NT2/D1 (cell line): ENCODE measurements at places on chromosomes 5 and 9.

- no peak for DNase-seq
These were observed 15.1 kb downstream of the PLK2 start for GRCh38 chr5:58444805-58445204.

DNA sequence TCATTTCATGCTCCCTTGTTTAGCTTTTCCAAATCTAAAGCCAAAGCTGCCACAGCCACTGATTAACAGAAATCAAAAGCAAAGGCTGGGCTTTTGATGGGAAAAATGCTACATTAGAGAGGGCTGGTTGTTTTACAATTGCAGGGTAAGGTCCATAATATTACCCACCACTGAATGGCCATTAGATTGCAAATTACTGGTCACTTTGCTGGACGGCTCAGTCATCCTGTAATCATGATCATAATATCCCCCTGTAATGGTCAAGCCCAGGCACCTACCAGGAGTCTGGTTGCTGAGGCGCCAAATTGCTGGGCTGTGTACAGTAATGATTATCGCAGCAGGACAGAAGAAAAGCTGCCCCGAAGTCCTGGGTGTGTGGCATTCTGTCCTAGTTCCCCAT, 286.5 kb downstream of the ZSWIM6 start:
- no peak for DNase-seq

DNA sequence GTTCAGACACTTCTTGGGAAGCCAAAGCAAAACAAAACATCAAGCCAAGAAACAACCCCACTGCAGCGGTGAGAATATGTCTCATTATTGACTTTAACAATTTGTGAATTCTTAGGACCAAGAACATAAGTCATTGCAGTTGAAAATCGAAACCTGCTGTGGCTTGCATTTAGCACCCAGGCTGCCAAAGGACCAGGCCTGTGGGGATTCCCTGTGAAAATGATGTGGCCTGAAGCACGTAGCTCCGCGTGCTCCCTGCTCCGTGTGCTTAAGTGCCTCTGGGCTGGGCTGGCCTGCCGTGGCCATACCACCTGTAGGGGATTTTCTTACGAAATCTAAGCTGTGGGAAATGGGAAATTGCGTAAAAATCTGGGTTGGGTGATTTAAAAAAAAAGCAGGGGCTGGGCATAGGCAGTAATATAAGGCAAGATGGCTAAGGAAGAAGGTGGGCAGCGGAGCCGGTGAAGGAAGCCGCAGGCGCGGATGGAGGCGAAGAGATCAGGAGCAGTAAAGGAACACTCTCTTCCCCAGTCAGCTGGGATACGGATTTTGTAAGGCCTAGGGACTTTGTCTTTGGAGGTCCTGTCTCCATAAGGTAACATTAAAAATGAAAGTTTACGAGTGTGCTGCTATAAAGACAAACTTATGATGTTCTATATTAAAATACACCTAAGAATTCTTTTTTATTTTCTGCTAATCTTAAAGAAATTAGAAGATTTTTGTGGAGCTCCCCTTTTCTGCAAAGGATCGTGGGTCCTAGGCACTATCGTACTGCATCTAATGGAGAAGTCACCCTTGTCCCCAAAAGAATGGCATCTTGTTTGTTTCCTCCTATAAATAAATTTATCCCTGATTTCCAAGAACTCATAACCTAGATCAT, 189.6 kb upstream of the SEMA6A start:
- DNase-seq, result no peak

DNA sequence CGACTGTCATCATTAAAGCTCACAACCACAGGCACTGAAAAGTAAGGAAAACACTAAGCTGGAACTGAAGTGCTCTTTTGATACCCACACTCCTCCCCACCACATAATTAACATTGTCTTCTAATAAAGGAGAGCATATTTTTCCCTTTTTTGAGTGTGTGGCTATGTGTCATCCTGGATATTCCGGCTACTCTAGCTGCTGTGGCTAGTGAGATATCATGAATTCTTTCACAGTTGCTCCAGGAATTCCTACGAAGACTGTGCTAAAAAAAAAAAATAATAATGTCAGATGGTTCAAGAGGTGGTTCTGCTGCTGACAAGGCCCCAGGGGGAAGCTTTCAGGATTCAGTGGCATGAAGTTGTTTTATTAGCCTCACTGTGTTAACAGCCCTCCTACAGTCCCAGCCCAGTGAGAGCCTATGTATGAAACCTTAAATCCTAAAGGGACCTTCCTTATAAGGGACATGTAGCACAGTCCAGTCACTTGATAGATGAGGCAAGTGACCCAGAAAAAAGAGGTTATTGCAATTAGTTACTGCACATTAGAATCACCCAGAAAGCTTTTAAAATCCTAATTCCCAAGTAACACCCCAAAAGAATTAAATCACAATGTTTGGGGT, 46.6 kb downstream of the TMEM252 start:
- DNase-seq, result no peak

GRCh38 chr9:32376285-32376684, 8.2 kb upstream of the ACO1 start:
- DNase-seq, result no peak

- no peak for DNase-seq
These were observed 19.6 kb upstream of the ARL15 start for GRCh38 chr5:54329731-54330709.
